ENCODE measurements at places on chromosomes 16 and 17.

DNA sequence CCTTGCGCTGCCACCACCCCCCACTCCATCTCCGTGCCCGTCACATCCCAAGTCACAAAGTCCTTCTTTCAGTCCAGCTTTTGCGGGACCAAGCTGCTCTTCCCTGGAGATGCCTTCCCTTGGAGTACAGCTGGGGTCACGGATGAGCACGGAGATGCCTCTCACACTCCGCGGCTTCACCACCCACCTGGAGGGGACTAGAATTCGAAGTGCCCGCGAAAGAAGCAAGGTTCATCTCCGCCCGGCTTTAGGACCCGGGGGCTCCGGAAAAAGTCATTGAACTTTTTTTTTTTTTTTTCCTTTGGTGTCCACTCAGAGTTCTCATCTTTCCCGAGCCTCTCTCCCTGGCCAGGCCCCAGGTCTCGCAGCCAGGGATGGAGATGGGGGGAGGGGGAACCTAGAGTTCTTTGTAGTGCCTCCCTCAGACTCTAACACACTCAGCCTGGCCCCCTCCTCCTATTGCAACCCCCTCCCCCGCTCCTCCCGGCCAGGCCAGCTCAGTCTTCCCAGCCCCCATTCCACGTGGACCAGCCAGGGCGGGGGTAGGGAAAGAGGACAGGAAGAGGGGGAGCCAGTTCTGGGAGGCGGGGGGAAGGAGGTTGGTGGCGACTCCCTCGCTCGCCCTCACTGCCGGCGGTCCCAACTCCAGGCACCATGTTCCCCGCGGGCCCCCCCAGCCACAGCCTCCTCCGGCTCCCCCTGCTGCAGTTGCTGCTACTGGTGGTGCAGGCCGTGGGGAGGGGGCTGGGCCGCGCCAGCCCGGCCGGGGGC lies at the start of gene FKBP10:
Gene FKBP10 (plus strand): TSS at position 624 of the 771 bp plus-strand sequence. CDS start 31 bp downstream, at position 655.
- DNase-seq = peak; percentile 92

- DNase-seq = no peak
These were observed 48.3 kb upstream of the MAF start for GRCh38 chr16:79648826-79649225.

- no peak for DNase-seq
These were observed 11.1 kb upstream of the NPTX1 start for GRCh38 chr17:80487511-80487910.

DNA sequence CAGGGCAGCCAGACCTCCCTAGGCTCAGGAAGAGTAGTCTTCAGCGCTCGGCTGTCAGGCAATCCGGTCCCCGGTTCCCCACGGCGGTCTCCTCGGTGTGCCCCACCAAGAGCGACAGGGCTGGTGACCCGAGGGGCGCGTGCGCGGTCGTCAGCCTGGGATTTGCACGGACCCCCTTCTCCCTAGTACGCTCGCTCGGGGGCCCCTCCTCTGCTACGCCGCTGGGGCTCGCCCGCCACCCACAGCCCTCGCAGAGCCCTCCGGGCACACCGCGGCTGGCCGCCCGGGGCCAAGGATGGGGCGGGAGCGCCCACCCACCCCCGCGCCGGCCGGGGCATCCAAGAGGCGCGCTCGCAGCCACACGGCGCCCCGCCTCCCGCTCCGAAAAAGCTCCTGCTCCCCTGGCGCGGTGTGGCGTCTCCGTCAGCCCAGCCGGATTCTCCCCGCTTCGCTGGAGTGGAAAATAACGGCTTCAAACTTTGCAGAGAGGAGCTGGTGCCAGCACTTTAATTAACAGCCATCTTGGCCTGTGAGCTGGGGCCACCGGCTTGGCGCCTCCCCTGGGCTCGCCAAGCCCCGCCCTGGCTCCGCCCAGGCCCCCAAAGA lies 2.1 kb upstream of the C1QL1 start:
- peak; percentile 91 for DNase-seq

DNA sequence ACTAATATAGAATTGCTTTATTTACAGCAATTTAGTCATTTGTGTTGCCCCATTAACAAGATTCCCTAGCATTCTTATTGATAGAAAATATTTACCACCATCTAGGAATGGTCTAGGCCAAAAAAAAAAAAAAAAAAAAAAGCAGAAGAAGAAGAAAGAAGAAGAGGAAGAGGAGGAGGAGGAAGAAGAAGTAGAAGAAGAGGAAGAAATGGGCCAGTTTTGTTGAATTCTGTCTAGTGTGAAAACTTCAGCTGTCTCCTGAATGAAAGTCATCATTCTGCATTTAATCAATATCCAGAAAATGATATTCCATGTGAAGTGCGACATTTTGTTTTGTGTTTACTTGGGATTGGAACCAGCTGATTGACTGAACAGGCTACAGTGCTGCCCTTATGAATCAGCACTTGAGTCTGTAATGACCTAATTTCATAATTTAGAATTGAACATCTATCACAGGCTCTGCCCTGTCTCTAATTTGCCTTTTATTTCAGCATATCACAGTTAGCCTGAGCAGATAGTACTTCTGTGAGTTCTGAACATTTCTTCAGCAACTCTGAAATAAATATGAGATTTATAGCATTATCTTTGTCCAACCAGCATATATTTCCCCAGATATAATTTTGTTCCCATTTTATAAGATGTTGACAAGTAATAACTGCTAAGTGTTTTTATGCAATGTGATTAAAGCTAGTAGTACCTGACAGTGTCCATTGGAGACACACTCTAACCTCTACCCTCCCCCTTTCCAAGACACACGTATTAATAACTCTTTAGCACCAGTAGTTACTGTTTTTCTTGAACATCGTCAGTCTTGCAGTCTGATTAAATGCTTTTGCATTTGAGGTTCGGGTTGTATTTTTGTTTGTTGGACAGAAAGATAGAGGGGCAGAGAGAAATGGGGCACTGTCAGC lies 5.9 kb downstream of the ANKFN1 start:
- no peak for DNase-seq

DNA sequence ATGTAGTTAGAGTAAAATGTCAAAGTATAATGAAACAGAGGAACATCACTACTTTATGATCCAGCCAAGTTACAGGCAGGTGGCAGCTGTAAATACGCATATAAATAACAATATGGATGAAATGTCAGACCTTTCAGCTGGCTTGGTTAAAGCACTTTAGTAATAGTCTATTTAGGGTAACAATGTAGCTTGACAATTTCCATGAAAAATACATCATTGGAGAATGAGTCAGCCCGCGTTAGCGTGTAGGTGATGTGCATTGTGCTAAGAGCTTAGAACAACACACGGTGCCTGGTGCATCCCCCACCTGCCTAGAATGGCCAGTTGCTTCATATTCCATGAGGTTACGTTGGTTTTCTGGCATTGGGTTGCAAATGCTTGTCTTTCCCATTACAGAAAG lies 119.4 kb downstream of the RBFOX1 start:
- DNase-seq = no peak

DNA sequence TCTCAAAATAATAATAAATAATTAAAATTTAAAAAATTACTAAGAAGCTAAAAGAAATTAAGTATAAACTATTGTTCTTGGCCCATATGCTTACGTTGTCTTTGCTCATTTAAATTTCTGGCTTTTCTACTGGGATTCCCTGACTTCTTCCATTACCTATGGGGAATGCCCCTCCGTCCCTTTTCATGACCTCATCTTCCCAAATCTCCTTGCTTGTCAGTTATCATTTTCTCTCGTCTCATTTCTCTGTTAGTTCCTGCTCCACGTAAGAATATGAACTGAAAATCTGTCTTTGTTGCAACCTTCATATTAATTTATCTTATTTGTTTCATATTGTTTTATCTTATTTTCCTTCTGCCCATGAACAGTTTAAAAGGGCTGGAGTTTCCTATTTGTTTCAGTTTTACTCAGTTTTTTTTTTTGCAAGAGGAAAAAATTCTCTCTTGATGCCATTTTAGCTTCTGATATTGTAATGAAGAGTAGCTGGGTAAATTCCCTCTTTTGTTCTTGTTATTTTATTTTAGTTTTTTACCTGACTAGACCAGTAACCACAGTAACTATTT lies 2.5 kb upstream of the DNAJA2 start:
- DNase-seq = no peak

DNA sequence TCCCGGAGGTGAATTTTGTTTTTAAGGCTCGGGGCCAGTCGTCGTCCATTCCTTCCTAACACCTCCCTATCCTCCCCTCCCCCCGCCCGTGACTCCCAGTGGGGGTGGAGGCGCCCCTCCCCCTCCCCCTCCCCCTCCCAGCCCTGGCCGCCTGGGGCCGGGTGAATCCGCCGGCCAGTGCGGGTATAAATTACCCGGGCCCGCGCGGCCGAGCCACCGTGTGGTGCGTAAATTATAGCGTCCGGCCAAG lies 2.0 kb upstream of the GSE1 start:
- no peak for DNase-seq

- no peak for DNase-seq
These were observed 237.5 kb upstream of the PMFBP1 start for GRCh38 chr16:72409423-72409822.

- no peak for DNase-seq
These were observed 41.8 kb downstream of the RAB11FIP4 start for GRCh38 chr17:31433091-31433790.

DNA sequence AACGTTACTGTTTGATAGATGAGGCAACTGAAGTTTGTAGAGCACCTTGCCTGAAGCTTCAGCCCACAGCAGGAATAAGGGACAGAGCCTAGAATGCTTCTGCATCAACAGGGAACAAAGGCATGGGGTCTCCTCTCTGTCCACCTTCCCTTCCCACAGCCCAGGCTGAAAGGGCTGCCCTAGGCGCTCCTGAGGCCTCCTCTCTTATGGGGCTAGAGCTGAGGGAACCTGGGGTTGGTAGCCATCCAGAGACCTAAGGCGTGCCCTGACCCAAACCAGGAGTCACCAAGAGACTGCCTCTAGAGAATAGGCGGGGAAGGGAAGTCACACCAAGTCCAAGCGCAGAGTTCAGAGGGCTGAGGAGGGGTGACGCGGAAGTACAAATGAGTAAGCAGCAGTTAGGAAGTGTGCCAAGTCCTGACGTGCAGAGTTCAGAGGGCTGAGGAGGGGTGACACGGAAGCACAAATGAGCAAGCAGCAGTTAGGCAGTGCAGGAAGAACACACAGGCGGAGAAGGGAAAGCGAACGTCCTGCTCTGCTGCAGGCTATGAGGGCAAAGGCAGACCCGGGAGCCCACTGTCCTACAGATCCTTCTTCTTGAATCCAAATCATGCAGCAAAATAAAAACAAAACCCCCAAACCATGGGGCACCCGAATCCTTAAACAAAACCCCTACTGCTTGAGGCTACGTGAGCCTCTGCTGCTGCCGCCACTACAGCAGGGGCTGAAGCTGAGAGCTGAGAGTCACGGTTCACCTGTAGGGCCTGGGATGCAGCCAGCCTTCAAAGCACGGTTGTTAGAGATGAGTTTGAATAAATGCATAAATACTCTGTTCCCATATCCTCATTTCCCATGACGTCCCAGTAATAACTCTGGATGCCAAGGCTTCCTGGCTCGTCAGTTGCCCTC lies 2.7 kb upstream of the SPG7 start:
- peak; percentile 72 for DNase-seq

DNA sequence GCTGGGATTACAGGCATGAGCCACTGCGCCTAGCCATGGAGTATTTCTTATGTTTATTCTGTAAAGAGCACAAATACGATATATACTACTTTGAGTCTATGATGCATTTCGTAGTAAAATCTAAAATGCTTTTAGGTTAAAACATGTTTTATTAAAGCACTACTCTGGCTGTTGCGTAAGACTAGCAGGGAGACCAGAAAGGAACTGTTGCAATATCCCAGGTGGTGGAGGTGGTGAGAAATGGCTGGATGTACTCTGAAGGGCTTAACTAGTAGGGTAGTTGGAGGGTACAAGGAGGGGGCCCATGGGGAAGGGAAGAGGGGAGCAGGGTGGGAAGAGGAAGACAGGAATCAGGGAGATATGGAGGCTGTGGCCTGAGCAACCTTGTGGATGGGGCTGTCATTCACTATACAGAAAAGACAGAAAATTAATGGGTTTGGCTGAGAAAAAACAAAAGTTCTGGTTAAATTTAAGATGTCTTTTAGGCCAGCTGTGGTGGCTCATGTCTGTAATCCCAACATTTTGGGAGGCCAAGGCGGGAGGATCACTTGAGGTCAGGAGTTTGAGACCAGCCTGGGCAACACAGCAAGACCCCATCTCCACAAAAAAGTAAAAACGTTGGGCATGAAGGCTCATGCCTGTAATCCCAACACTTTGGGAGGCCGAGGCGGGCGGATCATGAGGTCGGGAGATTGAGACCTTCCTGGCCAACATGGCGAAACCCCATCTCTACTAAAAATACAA lies 35.8 kb downstream of the ST3GAL2 start:
- DNase-seq = no peak

DNA sequence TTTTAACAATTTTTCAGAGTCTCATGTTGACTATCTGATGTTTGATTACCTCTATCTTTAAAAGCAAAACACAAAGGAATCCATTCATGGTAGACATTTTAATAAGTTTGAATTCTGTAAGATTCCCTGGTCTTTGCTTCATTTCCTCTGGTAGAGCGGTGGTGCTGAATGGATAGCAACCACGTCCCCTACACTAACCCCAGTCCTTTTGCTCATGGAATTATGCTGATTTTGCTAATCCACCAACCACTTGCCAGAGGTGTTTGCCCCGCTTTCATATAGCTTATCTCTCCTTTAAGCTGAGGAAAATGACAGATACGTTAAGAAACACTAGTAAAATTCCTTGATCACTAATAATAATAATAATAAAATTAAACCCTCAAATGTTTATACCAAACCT lies 9.5 kb downstream of the KCNJ16 start:
- peak; percentile 5 for DNase-seq

GRCh38 chr17:75090871-75091854 lies 3.4 kb downstream of the SLC16A5 start:
- no peak for DNase-seq

GRCh38 chr16:78500659-78501270 lies 401.3 kb downstream of the WWOX start:
- no peak for DNase-seq

GRCh38 chr17:49618028-49618611 lies 42.4 kb downstream of the NXPH3 start:
- DNase-seq = no peak

DNA sequence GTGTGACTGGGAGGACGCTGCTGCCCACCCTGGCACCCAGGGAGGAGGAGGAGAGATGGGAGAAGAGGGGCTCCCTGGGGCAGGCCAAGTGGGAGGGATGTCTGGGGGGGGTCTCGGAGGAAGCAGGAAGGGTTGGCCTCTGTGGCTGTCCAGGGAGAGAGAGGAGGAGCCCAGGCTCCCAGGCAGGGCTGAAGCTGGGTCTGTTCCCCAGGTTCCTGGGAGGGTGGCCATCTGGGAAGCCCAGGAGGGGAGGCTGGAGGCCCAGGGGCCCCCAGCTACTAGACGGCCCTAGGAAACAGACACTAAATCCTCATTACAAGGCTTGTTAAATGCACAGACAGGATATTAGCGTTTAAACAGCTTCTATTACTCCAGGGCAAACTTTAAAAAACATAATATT lies 139.8 kb downstream of the ENGASE start:
- no peak for DNase-seq

- no peak for DNase-seq
These were observed 190.2 kb downstream of the PRKCA start for GRCh38 chr17:66492561-66493005.

GRCh38 chr17:44063704-44064639 lies 2.5 kb downstream of the LSM12 start:
- no peak for DNase-seq
